ENCODE measurements at places on chromosomes 5 and 9.

DNA sequence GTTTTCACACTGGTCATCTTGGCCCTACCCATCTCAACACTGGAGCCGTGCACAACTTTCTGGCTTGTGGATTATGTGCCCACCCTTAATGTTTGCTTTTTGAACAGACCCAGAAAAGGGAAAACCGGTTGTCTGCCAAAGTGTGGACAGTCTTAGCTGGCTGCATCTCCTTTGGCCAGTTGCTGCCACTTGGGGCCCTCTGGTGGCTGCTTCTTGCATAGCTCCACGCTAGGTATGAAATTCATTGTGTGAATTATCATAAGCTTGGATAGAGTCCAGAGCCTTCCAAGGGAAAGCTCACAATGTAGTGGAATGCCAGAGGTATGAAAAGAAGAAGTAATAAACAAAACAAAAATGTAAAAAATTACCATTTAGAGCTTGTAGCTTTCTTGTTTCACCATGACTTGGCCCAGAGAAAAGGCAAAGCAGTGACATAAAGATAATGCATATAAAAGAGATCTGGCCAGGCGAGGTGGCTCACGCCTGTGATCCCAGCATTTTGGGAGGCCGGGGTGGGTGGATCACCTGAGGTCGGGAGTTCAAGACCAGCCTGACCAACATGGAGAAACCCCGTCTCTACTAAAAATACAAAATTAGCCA, 12.5 kb upstream of the SLC36A3 start:
- DNase-seq = peak; percentile 55

- DNase-seq = no peak
These were observed 55.7 kb upstream of the TBC1D9B start for GRCh38 chr5:179963375-179963774.

GRCh38 chr5:172160506-172160905, 27.5 kb downstream of the STK10 start:
- DNase-seq = no peak

- DNase-seq = no peak
These were observed 92.7 kb upstream of the CKMT2 start for GRCh38 chr5:81140441-81140840.

- peak; percentile 22 for DNase-seq
These were observed 31.0 kb upstream of the NR3C1 start for GRCh38 chr5:143434261-143435209.

DNA sequence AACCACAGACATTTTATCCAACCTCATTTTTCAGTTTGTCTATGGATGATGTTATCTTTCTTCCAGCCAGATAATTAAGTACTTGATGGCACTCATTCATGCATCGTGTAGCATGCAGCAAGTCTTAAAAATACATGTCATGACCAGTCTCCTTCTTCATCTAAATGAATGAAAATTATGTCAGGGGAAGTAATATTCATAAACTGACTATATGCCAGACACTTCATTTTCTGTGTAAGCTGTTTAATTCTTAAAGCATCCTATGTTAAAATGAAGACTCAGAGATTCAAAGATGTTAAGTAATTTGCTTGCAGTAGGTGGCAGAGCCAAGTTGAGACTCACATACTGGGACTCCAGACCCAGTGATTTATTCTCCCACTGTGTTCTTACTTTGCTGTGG, 181.7 kb upstream of the CD180 start:
- DNase-seq = no peak

- no peak for DNase-seq
These were observed 14.8 kb upstream of the QRFP start for GRCh38 chr9:130911254-130912049.

- no peak for DNase-seq
These were observed 34.9 kb upstream of the FAM120AOS start for GRCh38 chr9:93488244-93488643.

GRCh38 chr5:150227606-150228273, 37.9 kb downstream of the SLC6A7 start:
- no peak for DNase-seq

DNA sequence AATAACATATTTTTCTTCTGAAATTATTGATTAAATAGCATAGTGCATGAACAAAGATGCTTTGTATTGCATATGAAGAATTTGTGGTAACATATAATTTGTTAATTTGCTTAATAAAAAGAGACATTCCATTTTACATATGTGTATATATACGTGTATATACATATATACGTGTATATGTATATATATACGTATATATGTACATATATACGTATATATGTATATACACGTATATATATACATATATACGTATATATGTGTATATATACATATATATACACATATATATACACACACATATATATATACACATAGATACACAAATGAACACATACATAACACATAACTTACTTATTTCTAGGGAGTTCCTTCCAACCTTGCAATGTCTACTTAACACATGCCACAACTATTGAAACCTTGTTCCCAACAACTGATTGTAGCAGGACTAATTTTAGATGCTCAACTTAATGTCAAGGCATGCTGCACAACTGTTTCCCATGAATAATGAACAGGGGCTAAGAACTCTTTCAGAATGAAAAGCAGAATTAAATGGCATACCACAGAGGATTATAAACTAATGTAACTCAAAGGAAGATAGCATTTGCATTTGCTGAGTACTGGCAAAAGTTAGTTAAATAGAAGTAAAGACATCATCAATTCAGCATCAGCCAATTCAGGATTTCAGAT, 17.4 kb downstream of the KIF24 start:
- DNase-seq = no peak

GRCh38 chr5:111134087-111134486, 41.9 kb downstream of the WDR36 start:
- DNase-seq = peak; percentile 76

DNA sequence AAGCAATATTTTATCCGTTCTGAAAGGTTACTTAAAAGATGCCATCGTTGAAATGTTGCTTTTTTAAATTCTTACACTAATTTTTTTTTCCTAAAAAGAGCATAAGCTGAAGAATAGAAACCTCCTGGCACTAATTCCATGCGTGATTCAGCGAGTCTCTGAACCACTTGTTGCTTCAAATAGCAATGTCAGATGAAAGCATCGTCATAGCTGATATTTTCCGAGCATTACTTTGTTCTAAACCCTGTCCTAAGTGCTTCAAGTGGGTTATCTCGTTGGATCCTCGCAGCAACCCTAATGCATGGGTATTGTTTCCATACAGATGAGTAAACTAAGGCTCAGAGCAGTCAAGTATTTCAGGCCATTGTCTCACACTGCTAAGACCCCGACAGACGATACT, 79.7 kb downstream of the CDH6 start:
- DNase-seq = no peak

DNA sequence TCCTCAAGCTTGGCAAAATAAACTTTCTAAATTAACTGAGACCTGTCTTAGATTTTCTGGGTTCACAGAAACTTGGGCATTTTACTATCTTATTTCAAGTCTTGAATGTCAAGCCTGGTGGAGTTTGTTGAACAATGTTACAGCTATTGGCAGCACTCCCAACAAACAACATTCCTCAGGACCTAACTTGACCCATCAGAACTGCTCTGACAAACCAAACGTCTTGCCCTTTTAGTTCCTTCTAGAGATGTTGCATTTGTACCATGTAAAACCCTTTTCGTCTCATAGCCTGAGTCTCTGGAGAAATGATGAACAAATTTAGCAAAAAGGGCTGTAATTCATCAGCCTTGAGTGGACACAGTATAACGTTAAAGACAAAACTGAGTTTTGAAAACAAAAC, 51.1 kb downstream of the GNA14 start:
- DNase-seq = peak; percentile 23

GRCh38 chr5:67147760-67148159, 48.8 kb downstream of the CD180 start:
- no peak for DNase-seq

DNA sequence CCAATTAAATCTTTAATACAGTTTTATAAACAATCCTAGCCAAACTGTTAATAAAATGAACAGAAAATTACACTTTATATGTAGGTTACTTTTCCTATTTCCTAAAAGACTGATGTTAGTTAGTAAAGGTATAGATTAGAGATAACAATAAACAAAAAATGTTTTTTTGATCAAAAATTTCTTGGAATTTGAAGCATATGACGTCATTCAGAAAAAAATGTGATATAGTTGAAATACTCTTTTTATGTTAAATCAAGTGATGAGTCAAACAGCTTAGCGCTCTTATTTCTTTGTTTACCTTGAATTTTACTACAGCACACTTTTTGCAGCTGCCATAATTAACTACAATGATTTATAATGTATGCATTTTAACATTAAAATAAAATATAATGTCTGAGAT, 195.8 kb downstream of the SLC12A2 start:
- DNase-seq = no peak

- peak; percentile 68 for DNase-seq
These were observed 14.3 kb upstream of the GPX3 start for GRCh38 chr5:151005950-151006576.

GRCh38 chr9:99811172-99811571, 10.5 kb upstream of the NR4A3 start:
- no peak for DNase-seq

DNA sequence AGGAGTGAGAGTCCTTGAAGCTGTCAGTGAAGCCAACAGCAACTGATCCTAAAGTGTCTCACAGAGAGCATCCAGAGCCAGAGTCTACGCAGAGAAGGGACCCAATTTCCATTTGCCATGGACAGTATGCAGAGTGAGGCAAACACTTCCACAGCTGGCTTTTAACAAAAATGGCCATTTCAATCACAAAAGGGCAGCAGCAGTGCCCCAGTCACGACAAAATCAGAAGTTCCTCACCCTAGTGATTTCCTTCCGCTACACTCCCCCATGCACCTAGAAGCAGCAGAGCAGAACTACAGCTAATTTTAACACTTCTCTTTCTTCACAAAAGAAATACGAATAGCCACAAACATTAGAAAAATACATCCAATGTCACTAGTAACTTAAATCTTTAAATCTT, 27.9 kb downstream of the FBXW11 start:
- DNase-seq = no peak

DNA sequence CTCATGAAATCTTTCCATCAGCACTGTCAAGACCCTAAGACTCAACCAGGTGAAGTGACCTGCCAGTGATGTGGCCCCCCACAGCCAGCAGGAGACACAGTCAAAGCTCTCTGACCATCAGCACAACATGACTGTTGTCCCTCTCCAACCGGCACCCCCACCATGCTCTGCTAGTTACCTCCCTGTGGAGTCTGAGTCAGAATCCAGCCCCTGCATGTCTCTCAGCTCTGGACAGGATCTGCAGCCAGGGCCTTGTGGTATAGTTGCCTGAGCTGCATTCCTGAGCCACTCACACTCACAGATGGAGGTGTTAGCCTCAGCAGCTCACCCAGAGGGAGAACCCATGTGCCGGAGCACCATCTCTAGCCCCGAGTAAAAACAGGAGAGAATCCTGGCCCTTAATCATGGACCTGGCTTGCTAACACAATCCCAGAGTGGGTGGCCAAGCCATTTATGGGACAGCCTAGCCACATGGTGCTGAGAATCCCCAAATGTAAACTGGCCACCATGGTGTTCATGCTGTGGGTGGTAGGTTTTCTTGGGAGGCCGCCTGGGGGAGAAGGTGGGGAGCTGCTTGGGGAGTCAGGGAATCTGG, 237.8 kb downstream of the PAPPA start:
- peak; percentile 38 for DNase-seq

DNA sequence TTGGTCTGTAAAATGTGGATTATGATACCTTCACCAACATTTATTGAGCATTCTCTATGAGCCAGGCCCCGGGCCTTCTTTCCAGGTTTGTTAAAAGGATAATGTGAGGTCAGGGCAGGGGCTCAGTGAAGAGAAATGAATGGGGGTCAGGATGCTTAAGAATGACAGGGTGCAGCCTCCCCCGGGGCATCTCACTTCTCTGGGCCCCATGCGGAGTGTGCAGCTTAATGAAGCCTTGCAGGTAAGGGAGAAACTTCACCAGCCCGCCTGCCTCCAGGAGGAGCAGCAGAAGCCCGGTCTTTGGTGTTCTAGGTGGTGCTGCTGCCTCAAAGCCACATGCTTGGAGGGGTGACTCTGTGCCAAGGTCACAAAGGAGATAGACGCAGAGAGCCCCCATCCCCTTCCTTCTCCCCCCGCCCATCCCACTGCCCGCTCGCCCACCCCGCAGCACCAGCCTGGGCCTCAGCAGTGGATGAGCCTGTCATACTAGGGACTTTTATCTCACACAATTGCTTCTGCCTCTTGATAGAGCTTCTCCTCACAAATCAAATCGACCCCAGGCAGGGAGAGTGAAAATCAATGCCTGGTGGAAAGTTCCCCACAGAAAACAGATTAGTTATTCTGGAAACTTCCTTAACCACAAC, 244.8 kb downstream of the PBX3 start:
- no peak for DNase-seq

- peak; percentile 44 for DNase-seq
These were observed 1240.7 kb upstream of the WWC1 start for GRCh38 chr5:167050568-167051401.

GRCh38 chr5:146209714-146210113, 6.3 kb downstream of the RBM27 start:
- DNase-seq = no peak

DNA sequence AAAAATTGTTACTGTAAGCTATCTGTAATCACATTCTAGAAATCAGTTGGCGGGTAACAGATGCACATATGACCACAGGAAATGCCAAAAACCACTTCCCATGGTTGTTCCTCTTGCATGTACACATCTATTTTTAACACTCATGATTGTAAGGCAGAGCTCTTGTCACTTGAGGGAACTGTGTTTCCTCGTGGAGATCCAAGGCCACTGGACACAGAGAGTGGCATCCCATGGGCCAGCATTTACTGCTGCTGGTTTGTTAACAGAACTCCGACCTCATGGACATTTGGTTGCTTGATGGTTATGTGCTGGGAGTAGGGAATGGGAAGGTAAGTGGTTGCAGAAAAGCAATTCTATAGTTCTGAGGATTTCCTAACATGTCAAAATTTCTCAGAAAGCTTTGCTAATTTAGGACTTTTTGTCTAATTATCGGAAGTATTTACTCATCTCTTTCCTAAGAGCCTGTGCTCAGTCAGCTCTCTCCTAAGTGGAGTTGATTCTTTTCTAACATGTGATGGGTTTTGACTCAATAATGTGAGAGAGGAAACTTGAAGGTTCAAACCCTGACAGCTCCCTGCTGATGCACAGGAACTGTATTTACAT, 202.0 kb upstream of the NR3C1 start:
- DNase-seq = no peak

GRCh38 chr5:80797428-80798024, 142.7 kb upstream of the DHFR start:
- no peak for DNase-seq

DNA sequence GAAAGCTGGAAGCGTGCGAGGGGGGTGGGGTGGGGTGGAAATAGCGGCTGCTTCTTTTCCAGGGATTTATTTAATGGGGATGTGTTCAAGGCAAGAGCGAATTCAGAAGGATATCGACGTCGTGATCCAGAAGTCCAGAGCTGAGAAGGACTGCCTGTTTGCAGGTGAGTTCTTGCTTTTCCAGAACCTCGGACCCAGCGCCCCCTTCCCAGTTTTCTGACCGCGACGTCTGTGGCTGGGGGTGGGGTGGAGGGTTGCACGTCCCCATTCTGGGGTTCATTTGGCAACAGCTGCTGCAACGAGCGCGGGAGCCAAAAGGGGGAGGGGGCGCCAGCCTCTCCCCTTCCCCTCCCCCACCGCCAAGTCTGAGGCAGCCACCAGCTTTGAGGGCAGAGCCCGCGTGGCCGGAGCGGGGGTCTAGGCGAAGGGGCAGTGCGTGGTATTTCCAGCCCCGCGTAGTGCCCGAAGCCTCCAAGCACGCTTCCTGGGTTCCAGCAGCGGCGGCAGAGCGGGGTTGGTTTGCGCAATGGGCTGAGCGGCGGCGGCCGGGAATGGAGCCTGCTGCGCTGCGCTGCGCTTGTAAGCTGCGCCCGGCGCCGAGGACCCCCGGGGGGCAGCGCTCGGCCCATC, 701 bp downstream of the PARP8 start:
- no peak for DNase-seq
